ENCODE measurements at places on chromosomes 1 and 21. TPM values are rescaled to one million over a fixed set of nuclear protein-coding genes. Genes with fewer than 3 reads are reported as not detected.

- no peak for DNase-seq
Observed at GRCh38 chr1:168589167-168589566, 12.8 kb downstream of the XCL1 start.

DNA sequence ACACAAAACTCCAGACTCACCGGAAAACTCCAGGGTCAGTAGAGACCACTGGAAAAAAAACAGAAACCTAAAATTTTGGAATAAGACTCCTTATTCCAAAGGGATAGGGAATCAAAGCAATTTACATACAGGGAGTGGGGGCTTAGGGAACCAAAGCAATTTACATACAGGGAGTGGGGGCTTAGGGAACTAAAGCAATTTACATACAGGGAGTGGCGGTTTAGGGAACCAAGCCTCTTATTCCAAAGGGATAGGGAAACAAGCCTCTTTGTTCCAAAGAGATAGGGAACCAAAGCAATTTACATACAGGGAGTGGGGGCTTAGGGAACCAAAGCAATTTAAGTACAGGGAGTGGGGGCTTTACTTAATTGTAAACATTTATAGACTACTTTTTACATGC is 28.4 kb upstream of the TTLL7 start:
- no peak for DNase-seq

GRCh38 chr1:2983706-2984398 is 37.4 kb upstream of the ACTRT2 start:
- DNase-seq: no peak

Gene GBP3
- total RNA-seq: 28.5 TPM

Gene CFH
- 108 TPM for total RNA-seq

Gene SH3GLB1
- total RNA-seq: 28.9 TPM

Gene C1orf116
- total RNA-seq: not detected

GRCh38 chr1:67298762-67299161 is 8.9 kb upstream of the IL12RB2 start:
- DNase-seq: no peak

Gene RPTN
- not detected for total RNA-seq

Gene CRYAA
- not detected for total RNA-seq

DNA sequence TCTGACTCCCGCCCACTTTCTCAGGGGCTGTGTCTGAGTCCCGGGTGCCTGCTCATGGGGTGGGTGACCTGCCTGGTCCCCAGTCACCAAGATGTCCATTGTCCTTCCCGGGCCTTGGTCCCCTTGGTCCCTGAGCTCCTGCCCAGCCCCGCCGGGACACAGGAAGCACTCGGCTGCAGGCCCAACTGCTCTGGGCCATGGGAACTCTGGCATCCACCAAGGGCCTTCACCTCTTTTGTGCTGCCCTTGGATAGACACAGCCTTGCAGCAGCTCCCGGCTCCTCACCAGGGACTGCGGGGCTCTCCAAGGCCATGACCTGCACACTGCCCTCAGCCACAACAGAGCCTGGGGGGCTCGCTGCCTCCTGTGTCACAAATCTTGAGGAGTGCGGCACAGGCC is 22.1 kb upstream of the MX1 start:
- no peak for DNase-seq

DNA sequence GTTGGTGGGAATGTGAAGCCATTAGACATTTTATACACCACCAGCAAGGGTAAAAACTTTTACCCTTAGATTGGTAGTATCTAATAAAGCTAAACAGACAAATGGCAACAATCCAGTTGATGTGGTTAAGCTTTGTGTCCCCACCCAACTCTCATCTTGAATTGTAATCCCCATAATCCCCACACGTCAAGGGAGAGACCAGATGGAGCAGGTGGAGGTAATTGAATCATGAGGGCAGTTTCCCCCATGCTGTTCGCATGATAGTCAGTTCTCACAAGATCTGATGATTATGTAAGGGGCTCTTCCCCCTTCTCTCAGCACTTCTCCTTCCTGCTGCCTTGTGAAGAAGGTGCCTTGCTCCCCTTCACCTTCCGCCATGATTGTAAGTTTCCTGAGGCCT is 602.3 kb downstream of the NUF2 start:
- DNase-seq: no peak

DNA sequence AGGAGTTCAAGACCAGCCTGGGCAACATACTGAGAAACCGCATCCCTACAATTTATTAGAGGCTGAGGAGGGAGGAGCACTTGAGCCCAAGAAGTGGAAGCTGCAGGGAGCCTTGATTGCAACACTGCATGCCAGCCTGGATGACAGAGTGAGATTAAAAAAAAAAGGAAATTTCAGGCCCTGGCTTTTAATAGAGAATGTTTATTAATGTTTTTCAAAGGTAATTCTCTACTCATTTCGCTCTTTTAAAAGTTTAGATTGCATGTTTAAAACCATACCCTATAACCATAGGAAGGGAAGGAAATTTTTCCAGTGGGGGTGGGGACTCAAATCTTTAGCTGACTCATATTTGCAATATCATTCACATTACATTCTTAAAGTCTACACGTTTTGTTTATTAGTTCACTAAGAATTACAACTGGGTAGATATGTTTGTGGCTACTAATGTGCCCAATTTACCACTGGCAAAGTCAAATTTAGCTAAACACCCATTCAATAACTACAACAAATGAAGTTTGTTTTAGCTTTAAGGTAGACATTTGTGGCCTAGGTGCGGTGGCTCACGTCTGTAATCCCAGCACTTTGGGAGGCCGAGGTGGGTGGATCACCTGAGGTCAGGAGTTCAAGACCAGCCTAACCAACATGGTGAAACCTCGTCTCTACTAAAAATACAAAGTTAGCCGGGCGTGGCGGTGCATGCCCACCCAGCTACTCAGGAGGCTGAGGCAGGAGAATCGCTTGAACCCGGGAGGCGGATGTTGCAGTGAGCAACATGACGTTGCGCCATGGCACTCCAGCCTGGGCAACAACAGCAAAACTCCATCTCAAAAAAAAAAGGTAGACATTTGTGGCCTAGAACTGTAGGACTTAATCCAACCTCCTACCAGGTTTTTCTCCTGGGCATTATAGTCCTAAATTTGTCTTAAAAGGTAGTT is 5.0 kb downstream of the KDM5B start:
- DNase-seq: no peak

All from ascending aorta (tissue), 2 donors.